Choroid plexus epithelial cell (primary cell): ENCODE measurements at places on chromosomes 11 and 22.

GRCh38 chr11:36130401-36130800, 158.8 kb downstream of the COMMD9 start:
- no peak for DNase-seq

- no peak for DNase-seq
These were observed 47.1 kb downstream of the SLC22A12 start for GRCh38 chr11:64638018-64638665.

GRCh38 chr11:86746514-86746913, 53.8 kb upstream of the PRSS23 start:
- no peak for DNase-seq

- no peak for DNase-seq
These were observed 4.6 kb upstream of the GAS2L1 start for GRCh38 chr22:29301716-29302401.

DNA sequence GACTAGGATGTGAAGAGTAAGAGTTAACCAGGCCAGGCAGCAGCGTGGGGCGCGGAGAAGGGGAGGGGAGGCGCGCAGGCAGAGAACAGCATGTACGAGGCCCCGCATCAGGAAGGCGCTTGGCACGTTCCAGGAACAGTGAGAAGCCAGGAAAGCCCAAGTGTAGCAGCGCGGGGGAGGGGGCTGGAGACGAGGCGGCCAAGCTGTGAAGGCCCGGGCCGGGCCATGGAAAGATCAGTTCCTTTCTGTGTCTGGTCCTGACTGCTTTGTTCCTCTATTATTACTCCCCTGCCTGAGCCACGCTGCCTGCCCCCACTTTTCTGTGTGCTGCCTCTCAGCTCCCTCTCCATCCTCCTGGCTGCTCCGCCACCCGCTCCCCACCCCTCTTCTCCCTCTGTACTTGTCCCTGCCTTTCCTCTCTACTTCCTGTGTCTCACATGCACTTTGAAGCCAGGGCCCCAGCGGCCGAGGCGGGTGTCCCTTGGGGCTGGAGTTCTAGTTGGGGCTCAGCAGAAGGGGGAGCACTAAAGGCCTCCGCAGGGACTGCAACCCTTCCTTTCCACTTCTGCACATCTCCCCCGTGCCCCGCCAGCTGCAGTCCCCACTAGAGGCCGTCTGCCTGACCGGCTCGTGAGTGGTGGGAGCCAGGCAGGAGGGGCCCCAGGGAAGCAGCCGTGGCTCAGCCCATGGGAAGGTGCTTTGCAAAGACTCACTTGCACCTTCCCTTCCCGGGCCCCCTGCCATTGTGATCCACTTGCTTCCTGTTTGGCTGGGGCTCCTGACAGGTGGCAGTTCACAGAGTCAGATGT, 63.7 kb downstream of the PRDM11 start:
- peak; percentile 90 for DNase-seq

GRCh38 chr11:89220684-89221339, 43.1 kb downstream of the TYR start:
- DNase-seq, result no peak

- DNase-seq, result peak; percentile 81
These were observed 21.6 kb downstream of the NNMT start for GRCh38 chr11:114317787-114318137.

DNA sequence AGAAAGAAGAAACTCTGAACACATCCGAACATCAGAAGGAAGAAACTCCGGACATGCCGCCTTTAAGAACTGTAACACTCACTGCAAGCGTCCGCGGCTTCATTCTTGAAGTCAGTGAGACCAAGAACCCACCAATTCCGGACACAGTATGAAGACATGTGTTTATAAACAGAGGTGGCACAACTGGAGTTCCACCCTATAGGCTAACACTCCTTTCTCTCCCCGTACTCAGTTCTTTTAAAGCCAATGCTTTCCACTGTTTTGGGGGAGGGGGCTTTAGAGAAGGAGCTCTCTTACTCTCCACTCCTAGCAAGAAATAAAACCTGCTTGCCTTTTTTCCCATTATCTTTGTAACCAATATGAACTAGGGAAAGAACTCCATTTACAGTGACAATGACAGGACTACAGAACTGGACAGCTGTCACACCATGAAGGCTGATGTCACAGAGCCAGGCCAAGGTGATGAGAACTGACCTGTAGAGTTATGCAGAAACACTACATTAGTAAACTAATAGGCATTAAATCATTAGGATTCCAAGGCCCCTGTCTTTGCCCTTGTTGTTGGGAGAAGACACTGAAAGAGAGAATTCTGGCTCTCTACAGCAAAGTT, 733 bp downstream of the TRIM5 start:
- peak; percentile 12 for DNase-seq

DNA sequence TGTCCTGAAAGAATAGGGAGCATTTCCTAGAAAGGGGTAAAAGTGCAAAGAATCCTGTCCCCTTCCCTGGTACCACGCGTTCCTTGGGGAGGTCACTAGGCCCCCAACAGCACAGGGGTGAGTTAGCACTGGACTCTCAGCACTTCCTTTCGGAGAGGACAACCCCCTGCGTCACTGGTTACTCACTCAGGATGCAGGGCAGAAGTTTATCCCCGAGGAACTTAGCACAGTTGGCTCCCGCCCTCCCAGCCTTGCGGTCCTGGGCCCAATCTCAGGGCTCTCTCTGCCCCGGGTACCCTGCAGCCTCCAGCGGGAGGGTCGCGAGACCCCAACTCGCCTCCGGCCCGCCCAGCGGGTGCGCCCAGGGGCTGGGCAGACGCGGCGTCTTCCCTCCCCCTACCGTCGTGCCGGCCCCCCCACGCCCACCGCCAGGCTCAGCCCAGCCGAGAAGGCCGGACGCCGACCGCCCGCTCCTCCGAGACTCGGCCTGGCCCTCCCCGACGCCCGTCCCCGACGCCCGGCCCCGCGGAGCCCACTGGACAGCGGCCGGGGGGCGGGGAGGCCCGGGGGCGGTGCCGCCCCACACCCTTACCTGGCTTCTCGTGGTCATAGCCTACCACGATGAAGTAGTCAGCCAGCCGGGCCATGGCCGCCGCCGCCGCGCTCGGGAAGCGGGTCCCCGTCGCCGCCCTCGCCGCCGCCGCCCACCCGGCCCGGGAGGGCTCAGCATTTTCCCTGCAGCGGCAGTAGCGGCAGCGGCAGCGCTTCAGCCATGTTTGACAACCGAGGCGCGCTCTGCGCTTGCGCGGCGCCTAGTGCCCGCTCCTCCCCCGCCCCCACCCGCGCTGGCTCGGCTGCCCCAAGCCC, at the start of gene SBF2:
Gene SBF2, minus strand, starts transcription at position 797 of the 867 bp plus-strand sequence. Its CDS starts 150 bp downstream, at position 647.
- DNase-seq, result peak; percentile 94

- no peak for DNase-seq
These were observed 236.8 kb downstream of the BUD13 start for GRCh38 chr11:116535994-116536393.

- DNase-seq, result no peak
These were observed 56.0 kb upstream of the LINC01488 start for GRCh38 chr11:69425444-69425843.

DNA sequence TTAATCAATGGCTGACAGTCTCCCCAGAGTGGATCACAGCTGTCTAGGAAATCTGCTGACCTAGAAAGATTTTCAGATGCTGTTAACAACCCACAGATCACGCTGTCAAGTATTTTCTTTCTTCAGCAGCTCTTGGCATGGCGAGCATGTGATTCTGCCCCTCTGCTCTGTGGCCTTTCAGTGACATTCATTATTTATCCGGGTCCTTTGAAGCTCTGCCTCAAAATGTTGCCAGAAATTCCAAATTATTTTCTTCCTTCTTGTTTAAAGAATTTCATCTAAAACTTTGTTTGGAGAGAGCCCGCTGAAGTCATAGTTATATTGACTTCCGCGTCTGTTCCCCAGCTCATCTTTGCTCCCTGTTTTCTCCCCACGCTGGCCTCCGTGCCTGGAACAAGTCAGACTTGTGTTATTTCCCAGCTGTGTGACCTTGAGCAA, 134.1 kb downstream of the COMMD9 start:
- DNase-seq, result no peak

DNA sequence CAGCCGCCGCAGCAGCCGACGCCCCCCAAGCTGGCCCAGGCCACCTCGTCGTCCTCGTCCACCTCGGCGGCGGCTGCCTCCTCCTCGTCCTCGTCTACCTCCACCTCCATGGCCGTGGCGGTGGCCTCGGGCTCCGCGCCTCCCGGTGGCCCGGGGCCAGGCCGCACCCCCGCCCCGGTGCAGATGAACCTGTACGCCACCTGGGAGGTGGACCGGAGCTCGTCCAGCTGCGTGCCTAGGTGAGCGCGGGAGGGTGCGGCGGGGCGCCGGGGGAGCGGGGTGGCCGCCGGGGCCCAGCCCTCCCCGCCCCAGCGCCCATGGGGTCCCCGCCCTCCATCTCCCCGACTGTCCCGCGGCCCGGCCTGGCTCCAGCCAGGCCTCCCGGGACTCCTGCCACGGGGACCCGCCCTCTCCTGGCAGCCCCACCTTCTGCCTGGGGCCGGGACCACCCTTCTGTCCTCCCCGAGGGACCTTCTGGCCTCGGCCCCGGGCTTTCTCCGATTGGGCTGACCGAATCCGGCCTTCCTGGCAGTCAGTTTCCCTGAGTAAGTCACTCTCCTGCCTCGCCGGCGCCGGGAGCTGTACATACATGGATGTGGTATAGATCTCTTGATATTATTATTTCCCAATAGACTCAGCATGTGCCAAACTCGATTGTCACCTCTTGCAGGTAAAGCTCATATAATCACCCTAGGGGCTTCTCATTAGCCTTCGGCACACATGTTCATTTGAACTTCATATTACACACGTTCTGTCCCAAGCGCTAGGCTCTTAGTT, 720 bp downstream of the PACS1 start:
- DNase-seq, result peak; percentile 39

GRCh38 chr11:134037046-134037908, 31.6 kb upstream of the JAM3 start:
- DNase-seq, result peak; percentile 67

- no peak for DNase-seq
These were observed 18.3 kb downstream of the OTUB1 start for GRCh38 chr11:64004590-64004984.

GRCh38 chr11:6664551-6664950, 8.9 kb upstream of the DCHS1 start:
- no peak for DNase-seq

DNA sequence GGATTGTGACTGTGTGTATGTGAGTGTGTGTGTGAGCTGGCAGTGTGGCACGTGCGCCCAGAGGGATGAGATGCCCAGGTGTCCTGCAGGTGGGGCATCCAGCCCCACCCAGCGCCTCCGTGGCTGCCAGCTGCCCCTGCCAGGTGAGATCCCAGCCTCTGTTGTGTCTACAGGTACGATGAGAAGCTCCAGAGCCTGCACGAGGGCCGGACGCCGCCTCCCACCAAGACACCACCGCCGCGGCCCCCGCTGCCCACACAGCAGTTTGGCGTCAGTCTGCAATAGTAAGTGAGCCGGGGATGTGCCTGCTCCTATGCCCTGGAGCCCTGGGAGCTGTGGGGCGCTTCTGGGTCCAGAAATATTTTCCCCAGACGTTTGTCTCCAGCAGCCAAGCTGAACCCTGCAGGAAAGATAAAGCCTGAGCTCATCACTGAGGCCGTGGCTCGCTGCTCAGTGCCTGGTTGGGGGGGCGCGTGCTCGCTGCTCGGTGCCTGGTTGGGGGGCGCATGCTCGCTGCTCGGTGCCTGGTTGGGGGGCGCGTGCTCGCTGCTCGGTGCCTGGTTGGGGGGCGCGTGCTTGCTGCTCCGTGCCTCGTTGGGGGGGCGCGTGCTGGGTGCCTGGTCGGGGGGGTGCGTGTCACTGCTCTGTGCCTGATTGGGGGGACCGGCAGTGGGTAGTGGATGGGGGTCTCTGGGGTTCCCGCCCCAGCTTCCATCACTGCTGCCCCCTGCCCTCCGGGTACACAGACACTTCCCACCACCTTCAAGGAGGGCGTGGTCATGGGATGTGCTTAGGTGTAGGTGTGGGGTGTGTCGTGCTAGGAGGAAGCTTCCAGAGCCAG, 73.2 kb downstream of the ARHGAP8 start:
- no peak for DNase-seq

GRCh38 chr11:102462610-102463009, 10.0 kb upstream of the TMEM123 start:
- no peak for DNase-seq

DNA sequence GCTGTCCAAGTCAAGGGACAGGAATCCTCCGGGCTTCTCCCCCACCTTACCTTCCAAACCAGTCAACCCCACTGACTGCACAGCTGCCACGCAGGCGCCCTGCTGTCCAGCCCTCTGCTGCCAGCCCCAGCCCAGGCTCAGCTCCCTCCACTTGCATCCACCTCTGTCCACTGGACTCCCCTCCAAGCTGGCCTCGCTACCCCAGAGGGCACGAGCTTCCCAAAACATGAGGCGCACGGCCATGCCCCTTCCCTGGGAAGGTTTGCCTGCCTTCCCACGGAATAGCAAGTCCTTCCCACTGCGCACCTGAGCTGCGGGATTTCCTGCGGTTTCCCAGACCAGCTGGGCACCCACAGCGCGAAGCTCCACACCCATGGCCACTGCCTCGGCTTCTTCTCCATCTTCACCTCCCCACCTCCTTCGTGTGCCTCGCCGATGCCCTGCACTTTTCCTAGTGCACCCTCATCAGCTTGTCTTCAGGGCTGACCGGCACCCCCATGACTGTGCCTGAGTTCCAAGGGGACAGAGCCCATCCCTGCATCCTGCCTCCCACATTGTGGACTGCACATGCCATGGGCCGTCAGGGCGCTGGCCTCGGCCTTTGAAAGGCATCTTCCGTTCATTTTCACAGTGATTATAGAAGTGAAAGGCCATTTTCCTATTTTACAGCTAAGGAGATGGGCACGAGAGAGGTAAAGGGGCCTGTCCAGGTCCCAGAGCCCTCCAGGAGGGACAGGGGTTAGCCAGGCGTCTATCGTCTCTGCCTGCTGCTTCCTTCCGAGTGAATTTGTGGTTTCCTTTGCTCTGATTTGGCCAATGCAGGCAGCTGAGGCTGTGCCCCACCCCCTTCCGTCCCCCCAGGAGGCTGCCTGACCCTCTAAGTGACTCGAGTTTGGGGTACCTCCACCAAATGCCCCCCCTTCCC, 16.4 kb downstream of the IFITM10 start:
- no peak for DNase-seq

GRCh38 chr11:117369534-117369933, 41.9 kb downstream of the CEP164 start:
- DNase-seq, result no peak

DNA sequence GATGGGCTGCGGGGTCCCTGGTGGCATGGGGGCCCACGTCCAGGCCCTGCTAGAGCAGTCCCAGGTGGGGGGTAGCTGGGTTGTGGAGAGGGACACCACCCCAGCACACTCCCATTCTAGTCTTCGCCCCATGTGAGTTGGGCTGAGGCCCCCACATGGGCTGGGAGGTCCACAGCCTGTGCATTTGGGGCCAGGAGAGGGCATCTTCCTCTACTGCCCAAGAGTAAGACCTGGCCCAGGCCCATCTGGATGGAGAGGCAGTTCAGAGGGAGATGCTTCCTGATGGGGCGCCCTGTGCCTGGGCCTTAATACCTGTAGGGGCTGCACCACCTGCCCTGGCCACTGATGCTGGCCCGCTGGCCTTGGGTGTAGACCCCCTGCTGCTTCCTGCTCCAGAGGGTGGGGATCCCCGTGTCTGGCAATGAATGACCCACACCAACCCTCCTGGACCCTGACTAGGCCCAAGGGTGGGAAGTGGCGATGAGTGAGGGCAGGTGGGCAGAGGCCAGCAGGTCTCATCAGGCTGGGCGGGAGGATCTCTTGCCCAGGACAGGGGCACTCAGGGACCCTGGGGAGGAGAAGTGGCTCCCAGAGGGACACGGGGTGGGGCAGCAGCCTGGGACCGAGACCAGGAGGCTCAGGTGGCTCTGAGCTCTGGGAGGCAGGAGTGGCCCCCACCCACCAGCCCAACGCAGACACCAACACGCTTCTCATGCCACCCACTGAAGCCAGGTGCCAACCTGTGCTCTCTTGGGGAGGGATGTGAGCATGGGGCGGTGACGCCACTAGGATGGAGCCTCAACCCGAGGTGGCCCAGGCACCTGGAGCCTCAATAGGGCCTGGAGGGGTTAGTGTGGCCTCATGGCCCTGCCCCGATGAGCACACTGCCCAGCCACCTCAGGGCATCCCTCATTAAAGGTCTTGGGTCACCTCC, 17.4 kb upstream of the GNB1L start:
- DNase-seq, result no peak
